MV-4-11 (cell line): ENCODE measurements at places on chromosomes 2 and 18.
A peak's percentile ranks its signal among the peaks of the same experiment; 100 is the strongest.

GRCh38 chr2:69126341-69126740, 113.4 kb downstream of the ANTXR1 start:
- DNase-seq, result peak; percentile 14

DNA sequence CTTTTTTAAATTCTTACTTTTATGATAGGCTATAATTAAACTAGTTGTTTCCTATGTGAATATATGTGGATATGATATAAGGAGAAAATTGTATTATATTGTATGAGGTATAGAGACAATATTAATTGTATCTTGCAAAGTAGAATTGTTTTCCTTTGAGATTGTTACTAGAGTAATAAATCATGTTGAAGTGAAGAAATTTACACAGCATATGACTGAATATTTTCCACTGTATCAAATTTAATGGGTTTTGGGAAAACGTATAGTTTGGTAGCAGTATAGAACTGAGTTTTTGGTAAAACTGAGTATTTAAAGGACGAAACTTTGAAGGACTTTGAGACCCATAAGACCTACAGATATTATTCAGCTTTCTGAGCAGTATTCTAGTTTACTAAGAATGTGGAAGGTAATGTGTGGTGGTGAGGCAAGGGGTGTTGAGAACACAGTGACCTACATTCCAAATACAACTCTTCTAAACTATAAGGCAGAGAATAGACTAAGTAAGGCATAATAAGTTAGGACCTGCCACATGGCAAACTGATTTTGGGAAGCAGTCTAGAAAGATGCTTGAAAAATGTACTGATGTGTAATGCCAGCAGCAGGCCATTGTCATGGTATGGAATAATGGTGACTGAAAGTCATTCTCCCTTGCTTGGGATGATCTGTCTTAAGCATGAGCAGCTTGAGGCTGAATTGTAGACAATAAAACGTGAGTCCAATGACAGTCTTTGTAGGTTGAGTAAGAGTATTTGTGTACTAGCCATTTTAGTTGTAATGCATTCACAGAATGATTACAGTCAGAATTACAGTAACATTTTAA, 29.6 kb downstream of the PKP4 start:
- DNase-seq, result no peak

DNA sequence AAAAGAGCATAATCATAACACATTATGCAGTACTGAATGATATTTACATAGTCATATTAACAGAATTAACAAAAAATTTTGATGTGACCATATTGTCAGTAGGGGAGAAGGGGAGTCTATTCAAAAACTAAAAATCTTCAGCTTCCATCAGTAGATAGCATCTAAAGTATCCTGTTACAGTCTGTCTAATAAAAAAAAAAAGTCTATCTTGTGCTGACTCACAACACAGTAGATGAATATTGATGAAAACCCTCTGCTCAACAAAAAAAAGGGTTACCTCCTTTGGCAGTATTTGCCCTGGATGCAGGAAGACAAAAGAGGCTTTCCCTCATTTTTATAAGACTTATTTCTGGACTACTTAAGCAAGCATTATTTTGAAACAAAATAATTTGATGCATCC, 27.3 kb downstream of the GRB14 start:
- no peak for DNase-seq

DNA sequence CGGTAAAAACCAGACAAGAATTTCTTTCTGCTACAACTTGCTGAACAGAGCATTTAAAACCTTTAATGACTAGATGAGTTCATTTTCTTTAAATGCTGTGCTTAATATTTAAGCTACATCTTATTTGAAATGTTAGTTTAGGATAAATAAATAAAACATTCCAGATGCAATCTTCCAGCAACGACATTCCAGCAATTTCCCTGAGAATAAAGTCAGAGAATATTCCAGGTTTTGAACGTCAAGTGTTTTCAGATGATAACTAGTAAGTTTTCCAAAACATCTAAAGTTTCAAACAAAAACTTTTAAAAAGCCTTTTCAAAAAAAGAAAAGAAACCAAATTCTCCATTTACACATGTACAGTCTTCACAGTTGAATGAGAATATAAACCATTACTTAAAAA, 104.8 kb downstream of the PPP1R1C start:
- no peak for DNase-seq

GRCh38 chr2:102181919-102182635, 4.7 kb upstream of the IL1RL2 start:
- DNase-seq, result no peak

- DNase-seq, result peak; percentile 58
These were observed 8.8 kb downstream of the PLCL1 start for GRCh38 chr2:197813093-197813787.

DNA sequence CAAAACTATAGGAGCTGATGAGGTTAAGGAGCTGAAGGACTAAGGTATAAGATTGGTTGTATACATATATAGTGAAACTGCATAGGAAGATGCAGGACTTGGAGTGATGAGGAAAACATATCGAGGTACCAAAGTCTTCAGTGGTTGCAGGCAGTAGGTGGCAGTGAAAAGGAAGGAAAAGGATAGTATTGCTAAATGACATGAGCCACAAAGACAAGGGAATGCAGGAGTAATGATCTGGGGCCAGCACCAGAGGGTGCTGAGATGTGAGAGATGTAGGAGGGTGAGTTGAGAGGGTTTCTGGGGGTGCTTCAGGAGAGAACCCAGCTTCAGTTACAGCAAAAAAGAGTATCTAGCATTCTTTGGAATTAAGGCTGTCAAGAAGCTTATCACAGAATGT, 172.2 kb upstream of the MYO3B start:
- peak; percentile 16 for DNase-seq

DNA sequence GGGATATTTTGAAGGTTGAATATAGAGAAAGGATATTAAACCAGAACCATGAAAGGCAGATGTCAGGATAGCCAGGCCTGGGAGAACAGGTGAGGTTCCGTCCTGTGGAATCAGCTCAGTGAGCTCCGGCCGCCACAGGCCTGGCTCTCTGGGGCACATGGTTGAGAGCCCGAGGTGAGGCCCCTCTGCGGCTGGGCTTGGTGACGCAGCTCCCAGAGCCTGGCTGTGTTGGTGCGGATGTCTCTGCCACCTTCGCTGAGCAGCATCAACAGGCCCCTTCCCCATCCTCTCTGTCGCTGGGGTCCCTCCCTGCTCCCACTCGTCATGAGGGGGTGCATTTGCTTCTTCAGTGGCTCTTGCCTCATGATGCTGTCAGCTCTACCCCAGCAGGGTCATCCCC, 70.7 kb upstream of the PXDN start:
- DNase-seq, result no peak

DNA sequence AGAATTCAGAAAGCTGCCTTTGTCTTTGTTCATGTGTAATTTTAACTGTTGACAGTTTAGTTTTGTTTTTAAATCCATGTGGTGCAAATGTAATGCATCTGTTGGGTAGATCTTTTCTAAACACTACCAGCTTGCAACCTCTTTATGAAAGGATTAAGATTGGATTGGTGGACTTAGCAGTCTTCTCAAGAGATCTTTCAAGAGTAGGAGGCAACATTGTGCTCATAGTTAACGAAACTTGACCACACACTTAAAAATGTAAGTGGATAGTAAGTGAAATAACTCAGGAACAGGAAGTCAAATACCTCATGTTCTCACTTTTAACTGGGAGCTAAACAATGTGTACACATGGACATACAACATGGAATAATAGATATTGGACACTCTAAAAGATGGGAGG, 579.0 kb downstream of the RIT2 start:
- DNase-seq, result no peak

- DNase-seq, result peak; percentile 74
These were observed 8.4 kb downstream of the ACSL3 start for GRCh38 chr2:222869252-222869560.

GRCh38 chr2:187936228-187936627, 355.4 kb upstream of the GULP1 start:
- peak; percentile 44 for DNase-seq

GRCh38 chr2:120132190-120132589, 91.0 kb downstream of the TMEM185B start:
- DNase-seq, result no peak

GRCh38 chr2:213491376-213491775, 207.1 kb downstream of the SPAG16 start:
- DNase-seq, result no peak

- DNase-seq, result no peak
These were observed 73.7 kb upstream of the TGFA start for GRCh38 chr2:70627211-70627898.

DNA sequence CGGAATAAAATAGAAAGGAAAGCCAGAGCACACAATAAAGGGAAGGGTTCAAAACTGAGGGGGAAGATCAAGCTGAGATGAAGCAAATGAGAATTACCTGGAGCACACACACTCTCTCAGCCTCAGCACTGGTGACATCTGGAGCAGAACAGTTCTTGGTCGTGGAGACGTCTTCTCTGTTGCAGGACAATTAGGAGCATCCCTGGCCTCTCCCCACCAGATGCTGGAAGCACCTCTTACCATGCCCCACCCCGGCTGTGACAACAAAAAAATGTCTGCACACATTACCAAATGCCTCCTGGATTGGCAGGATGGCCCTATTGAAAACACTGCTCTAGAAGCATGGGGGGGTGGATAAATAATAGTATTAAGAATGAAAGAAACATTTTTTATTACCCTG, 43.6 kb upstream of the MAP3K20 start:
- DNase-seq, result no peak

DNA sequence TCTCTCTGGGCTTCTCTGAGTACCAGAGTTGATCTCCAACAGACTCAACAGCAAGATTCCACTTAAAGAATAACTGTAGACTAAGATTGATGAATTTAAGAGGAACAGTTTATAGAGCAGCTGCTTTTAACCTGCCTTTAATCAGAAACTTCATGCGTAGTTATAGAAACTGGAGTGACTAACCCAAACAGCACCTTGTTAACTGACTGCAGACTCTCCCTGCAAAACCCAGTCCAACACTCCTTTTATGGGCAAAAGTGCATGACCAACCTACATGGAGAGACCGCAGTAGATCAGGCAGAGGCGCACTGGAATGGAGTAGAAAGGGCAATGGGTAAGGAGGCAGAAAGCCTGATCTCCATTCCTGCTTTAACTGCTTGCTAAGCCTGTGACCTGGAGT, 110.6 kb downstream of the NRP2 start:
- DNase-seq, result no peak

DNA sequence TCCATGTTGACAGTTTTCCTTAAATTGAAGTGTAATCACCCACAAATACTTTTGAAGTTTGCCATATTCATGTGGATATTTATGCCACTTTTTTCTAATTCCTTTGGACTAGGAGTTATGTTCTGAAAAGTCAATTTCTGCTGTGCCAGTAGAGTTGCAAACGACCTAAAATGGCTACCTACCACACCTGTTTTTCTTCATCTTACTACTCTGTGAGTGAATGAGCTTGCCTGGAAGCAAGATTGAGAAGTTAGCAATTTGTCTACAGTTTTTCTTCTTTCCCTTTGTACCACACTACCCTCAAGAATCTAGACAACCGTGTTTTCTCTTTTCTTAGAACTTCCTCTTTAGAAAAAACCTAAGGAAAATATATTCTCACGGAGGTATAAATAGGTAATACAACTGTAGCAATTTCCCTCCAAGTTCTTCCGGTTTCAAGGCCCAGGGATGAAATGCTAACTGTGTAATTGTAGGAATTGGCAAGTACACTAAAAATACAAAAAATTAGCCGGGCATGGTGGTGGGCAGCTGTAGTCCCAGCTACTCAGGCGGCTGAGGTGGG, 7.3 kb upstream of the SLC39A10 start:
- DNase-seq, result peak; percentile 37

GRCh38 chr18:35030277-35030989, 10.8 kb upstream of the MAPRE2 start:
- DNase-seq, result no peak

- no peak for DNase-seq
These were observed 99.8 kb downstream of the TACR1 start for GRCh38 chr2:75099521-75099922.

- DNase-seq, result no peak
These were observed 1511.2 kb upstream of the ZEB2 start for GRCh38 chr2:146031158-146031557.

DNA sequence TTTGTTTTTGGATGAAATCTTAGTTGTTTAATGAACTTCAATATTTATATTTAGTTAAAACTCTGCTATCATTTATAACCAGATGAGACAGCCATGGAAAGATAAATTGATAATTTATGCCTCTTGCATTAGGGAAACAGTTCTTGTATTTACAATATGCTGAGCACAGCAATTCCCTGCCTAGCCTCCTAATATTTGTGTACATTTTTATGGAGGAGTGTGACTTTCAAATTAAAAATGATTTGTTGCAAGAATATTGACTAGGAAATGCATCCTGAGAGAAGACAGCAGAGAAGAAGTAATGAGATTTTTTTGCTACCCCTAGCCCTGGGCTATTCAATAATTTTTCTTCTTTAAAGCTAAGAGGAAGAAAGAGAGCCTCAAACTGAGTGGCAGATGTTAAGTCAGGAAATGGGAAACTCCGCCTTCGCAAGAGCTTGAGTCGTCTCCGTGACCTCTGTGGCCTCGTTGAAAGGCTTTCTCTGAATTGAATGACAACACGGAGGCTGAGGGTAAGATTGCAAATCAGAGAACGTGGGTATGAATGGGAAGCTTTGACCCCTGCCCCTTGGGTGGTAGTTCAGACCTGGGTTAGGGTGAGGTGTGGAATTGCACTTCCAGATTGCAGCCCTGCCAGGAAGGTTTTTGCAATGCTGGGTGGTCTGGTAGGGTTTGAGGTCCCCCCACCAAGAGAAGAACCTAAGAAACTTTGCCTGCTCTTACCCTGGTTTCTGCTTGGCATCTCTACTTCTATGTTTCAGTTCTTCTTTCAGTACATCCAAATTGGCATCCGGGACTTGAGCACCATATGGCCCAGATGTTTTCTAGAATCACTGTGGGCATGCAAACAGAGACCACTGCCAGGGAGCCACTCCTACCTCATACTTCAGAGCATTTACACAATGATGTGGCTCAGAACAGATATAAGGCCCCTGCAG, 210.3 kb upstream of the RBMS1 start:
- DNase-seq, result peak; percentile 96

GRCh38 chr2:71806432-71806831, 341.2 kb downstream of the CYP26B1 start:
- no peak for DNase-seq

GRCh38 chr2:17620280-17620679, 79.8 kb downstream of the VSNL1 start:
- no peak for DNase-seq

- no peak for DNase-seq
These were observed 57.9 kb downstream of the BAZ2B start for GRCh38 chr2:159558479-159558878.

DNA sequence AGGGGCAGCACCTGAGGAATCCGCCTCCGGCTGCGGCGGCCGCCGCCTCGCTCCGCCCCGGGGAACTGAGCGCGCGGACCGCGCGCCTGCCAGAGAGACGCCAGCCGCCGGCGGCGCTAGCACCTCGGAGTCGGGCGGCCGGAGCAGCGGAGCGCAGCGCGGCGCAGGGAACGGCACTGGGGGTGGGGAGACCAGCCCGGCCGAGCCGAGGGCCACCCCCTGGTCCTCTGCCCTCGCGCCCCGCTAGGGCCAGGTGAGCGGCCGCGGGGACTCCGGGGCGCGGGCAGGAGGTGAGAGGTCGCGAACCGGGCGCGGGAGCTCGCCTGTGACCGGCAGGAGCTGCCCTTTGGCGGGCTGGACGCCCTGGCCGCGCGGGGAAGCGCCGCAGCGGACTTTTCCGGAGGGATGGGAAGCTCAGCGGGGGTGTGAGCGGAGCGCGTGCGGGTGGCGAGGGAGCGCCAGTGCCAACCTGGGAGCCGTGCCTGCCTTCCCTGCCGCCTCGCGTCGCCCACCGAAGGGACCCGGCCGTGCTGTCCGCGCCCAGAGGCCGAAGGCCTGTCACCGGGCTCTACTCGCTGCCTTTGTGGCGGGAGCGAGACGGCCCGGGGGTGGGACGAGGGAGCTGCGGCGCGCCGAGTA, at the start of gene GREB1L:
Gene GREB1L (plus strand): TSS at position 92 of the 639 bp plus-strand sequence. CDS start 141,287 bp downstream, outside the sequence.
- peak; percentile 9 for DNase-seq
